Stimulated activated CD8-positive, alpha-beta memory T cell treated with anti-CD3 and anti-CD28 coated beads, Interleukin-15, amount 100 ng/mL, for 24 hours (primary cell): ENCODE measurements at places on chromosomes 13 and 19.

DNA sequence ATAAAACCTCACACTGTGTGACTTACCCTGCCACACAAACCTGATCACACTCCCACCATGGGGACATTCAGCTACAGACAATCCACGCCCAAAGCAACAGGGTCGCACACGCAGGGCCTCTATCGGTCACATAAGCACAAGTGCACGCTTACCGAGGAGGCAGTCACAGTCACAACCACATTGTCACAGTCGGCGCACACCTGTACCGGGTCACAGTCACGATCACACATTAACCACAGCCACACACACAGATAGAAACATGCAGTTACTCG lies 579 bp downstream of the ZNF566 start:
- no peak for DNase-seq

- DNase-seq: no peak
These were observed 312.5 kb downstream of the DCLK1 start for GRCh38 chr13:35818633-35819067.

- no peak for DNase-seq
These were observed 15.2 kb downstream of the CNFN start for GRCh38 chr19:42374826-42375376.

DNA sequence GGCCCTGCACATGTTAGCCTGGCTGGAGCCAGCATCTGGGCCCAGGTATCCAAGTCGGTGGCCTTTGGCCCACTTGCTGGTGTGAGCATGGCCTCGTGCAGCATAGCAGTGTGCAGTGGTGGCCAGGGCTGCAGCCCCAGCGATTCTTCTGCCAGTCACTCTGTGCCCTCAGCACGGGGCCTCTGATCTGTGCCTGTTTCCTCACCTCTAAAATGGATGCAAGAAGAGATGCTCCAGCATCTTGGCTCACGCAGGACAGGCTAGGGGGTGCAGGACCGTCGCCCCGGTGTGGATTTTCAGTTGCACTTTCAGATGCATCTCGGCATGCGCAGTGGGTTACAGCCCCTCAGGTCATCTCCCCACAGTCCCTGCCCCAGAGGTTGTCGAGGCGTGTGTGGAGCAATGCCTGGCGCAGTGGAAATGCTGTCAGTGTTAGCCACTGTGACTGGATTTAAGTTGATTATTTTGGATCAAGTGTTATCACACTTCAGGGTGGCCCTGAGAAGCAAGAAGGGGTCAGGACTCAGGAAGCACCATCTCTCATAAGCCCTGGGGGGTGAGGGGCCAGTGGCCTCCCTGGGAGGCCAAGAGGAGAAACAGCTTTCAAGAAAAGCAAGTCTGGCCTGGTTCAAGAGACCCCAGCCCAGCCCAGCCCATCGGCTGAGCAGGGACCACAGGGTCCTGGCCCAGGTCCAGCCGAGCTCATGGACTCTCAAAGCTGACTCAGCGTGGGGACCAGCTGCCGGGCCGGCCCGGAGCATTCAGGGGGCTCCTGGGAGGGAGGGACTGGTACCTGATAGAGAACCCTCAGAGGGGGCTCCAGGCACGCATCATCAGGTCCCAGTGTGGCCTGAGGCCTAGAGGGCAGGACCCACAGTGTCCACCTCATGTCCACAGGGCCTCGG lies 27.8 kb downstream of the AP1M1 start:
- no peak for DNase-seq

GRCh38 chr19:23346696-23347095 lies 48.6 kb downstream of the ZNF91 start:
- DNase-seq: no peak

DNA sequence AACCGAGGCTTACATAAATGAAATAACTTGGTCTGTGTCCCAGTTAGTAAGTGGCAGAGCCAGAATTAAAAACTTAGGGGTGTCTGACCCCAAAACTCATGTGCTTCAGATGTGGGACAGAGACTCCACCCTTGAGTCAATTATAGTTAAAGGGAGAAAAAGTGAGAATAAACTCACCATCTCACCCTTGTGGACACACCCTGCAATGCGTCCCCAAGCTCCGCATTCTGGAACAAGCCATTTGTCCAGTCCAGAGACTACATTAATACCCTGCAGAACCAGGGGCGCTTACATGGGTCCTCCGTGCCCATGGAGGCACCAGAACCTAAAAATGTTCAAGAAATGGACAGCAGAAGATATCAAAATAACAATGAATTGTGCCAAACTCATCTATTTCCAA lies 207.0 kb upstream of the ZNF507 start:
- DNase-seq: no peak

DNA sequence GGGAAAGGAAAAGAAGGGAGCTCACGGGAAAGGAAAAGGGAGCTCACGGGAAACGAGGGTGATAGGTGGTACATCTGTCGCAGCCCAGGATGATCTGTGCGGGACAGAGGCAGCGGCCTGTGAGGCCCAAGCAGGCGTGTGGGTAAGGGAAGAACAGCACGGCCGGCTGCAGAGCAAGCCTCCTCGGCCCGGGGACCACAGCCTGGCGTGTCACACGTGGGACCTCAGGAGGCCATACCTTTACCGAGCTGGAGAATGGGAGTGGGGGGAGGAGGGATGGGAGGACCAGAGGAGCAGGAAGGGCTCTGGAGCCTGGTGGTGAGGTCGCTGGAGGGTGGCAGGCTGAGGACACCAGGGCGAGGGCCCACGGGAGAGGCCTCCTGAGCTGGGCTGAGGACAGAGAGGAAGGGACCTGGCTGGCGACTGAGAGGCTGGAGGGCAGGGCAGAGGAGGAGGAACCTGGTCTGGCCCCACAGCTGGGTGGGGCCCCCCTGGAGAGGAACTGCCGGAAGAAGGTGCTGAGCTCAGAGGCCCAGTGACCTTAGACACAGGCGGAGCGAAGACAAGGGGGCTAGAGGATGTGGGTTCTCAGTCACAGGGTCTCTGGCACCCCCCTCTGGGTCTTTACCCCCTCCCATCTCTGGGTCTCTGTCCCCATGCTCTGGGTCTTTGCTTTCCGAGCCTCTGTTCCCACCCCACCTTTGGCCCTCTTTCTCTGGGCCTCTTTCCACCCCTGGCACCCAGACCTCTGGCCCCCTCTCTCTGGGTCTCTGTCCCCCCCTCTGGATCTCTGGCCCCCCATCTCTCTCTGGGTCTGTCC lies 2.9 kb upstream of the FTL start:
- DNase-seq: no peak

- no peak for DNase-seq
These were observed 32.1 kb downstream of the CYP4F22 start for GRCh38 chr19:15540435-15540834.

GRCh38 chr13:109281903-109282635 lies 504.3 kb downstream of the IRS2 start:
- DNase-seq: no peak

GRCh38 chr13:46639033-46639981 lies 86.3 kb downstream of the LRCH1 start:
- no peak for DNase-seq

DNA sequence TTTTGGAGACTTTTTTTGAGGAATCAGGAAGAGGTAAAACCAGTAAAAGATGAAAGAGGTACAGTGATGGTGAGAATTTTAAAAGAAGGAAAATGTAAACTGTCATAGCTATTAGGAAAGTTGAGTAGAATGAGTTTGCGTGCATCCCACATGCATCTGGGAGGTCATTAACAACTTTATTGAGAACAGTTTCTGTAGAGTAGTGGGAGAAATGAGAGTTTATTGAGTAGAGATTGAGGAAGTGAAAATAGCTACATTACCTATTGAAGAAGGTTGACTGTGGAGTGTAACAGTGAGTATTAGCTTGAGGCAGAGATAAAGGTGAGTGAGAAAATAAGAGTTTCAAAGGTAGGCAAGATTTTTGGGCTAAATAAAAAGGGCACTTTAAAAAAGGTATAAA lies 38.7 kb downstream of the BRCA2 start:
- DNase-seq: no peak

GRCh38 chr19:38656171-38656981 lies 8.9 kb downstream of the ACTN4 start:
- DNase-seq: no peak

DNA sequence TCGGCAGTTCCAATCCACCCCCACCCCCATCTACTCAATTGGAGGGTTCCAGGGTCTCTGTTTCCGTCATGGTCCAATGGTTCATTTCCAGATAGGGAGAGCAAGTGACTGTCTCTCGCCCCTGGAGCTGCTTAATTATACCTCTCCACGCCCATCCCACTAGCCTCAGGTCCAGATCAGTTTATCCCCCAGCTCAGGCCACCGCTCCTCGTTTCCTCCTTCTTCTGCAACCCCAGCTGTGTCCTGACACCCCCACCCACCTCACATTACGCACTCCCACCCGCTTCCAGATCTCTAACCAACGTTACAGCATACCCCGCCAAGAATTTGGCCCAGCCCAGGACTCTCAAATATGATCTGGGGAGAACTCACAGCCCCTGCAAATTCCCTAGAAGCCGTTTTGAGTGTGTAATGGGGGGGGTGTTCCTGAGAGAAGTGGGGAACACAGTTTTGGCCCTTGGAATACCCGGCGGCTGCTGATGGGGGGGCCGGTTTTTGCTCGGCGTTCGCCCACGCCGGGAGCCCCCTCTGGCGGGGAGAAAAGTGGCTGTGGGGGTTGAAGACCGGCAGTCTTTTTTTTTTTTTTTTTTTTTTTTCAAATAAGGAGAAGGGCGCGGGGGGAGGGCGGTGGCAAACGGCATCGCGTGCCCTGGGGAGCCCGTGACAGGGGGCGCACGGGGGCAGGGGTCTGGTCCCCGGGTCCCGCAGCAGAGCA lies 1.7 kb upstream of the PDE4A start:
- DNase-seq: no peak

GRCh38 chr19:29714371-29714952 lies 599 bp downstream of the C19orf12 start:
- DNase-seq: no peak

- DNase-seq: no peak
These were observed 17.5 kb downstream of the NDUFB7 start for GRCh38 chr19:14554382-14554812.

DNA sequence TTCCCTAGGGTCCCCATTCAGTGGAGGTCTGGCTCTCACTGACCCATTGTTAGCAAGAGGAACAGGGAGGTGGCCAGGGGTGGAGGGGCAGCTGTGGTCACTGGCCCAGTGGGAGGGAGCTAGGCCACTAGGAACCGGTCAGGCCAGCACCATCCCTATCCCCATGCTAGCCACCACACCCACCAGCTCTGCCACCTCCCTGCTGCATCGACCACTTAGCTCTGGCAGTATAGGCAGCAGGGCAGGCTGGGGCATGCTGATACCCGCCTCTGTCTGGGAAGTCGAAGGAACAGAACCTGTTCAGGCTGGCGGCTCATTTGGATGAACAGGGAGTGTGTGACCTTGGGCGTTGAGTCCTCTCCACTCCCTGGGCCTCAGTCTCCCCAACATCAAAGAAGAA lies 4.7 kb downstream of the PPP1R13L start:
- no peak for DNase-seq

GRCh38 chr13:29503041-29503837 lies 92.2 kb downstream of the SLC7A1 start:
- DNase-seq: no peak

GRCh38 chr19:17582613-17583012 lies 27.2 kb downstream of the COLGALT1 start:
- no peak for DNase-seq

DNA sequence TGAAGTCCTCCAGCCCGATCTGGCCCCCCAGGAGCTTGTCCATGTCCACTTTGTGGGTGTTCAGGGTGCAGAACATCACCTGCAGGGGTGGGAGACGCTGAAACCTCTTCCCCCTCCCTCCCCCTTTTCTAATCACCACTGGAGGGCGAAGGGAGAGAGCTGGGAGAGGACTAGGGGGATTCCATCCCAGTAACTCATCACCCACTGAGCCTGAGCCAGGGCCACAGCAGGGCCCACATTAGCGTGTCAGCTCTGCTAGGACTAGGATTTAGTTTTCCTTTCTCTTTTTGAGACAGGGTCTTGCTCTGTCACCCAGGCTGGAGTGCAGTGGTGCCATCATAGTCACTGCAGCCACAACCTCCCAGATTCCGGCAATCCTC lies 5.5 kb upstream of the PTGER1 start:
- DNase-seq: no peak

DNA sequence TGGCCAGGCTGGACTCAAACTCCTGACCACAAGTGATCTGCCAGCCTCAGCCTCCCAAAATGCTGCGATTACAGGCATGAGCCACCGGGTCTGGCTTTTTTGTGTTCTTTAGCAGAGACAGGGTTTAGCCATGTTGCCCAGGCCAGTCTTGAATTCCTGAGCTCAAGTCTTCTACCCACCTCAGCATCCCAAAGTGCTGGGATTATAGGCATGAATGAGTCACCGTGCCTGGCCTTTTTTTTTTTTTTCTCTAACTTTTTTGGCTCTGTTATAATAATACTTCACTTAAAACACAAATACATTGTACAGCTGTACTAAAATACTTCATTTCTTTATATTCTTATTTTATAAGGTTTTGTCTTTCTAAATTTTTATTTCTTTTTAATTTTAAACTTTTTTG lies 599.5 kb upstream of the PCDH9 start:
- no peak for DNase-seq

DNA sequence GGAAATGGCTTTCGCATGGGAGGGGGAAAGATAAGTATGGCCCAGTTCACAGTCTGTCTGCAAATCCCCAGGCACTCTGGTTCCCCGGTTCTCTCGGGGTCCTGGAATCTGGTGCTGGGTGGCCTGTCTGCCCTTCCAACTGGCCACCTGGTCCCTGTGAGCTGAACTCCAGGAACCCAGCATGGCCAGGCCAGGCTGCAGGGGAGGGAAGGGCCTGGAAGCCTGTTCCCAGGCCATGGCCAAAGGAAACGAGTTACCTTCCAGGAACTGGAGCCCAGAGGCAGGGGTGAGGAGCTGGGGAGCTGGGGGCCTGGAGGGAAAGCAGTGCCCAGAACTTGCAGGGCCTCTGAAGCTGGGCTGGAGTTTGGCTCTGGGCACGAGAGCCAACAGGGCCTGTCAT lies 19.1 kb upstream of the PNMA8C start:
- DNase-seq: no peak

- DNase-seq: peak; percentile 19
These were observed at the start of gene CAMSAP3 for GRCh38 chr19:7595466-7596133. TSS of gene CAMSAP3 (plus strand) at chr19:7595863. CDS start at chr19:7596003, 140 bp downstream.

DNA sequence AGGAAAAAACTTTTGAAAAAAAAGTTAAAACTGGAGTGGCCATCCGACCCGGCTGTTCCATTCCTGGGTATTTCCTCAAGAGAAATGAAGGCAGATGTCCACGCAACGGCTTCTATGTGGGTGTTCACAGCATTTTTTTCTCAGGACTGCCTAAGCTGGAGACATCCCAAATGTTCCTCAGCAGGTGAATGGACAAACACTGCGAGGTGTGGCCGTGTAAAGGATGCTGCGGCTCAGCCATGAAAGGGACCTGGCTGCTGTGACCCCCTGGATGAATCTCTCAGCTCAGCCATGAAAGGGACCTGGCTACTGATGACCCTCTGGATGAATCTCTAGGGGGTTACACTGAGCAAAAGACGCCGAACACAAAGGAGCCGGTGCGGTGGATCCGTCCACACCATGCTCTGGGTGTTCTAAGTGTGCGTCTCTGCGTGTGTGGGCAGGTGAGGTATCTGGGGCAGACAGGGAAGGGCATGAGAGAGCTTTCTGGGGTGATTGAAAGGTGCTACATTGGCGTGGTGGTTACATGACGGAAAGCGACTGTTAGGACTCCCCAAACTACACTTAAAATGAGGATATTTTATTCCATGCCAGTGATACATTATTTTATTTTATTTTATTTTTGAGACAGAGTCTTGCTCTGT lies 7.2 kb upstream of the ASPDH start:
- no peak for DNase-seq
